ENCODE measurements at places on chromosomes 1 and 21.

GRCh38 chr1:230310381-230311163 is 115.6 kb downstream of the PGBD5 start:
- peak; percentile 29 for DNase-seq

DNA sequence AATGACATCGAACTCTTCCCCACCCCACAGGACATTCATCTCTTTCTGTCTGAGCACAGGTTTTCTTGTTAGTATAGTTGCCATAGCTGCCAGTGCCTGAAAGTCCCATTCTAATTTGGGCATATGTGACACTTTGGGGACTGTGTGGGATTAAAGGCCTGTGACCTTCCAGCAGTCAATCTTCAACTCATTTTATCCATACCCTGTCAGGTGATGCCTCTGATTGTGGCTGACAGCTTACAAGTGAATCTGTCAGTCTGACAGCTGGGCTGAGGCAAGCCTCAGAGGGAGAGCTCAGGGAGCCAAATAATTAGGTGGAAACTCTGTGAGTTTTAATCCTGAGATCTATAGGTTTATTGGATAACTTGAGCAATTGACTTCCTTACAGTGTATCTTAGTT is 29.6 kb downstream of the ZCCHC17 start:
- no peak for DNase-seq

DNA sequence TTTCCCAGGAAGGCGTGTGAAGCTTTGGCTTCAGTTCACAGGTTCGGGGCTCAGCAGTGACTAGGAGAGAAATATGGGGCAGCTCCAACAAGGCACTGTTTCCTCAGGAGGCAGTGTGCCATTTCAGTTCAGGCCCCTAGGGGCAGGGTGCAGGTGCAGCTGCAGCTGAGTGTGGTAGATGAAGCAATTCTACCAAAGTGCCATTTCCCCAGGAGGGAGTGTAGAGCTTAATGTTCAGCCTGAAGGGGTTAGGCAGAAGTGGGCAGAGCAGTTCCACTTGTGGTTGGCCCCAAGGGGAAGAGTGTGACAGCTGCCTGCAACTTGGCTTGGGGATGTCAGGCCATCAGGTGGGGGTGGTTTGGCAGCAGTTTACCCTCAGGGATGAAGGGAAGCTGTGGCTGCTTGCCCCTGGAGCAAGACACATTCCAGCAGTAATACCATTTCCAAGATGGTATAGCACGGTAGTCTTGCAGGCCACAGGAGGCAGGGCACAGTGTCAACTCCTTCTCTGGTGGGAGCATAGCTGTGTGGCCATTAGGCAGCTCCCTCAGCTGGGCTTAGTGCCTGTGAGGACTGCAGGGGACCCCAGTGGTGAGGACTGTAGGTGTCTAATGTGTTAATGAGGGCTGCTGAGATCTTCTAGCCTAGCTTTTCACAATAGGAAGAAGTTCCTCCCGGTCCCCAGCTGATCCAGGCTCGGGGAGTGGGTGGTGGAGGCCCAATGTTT is 34.7 kb downstream of the RGSL1 start:
- peak; percentile 2 for DNase-seq

- no peak for DNase-seq
These were observed 70.4 kb downstream of the MEGF6 start for GRCh38 chr1:3540876-3541275.

DNA sequence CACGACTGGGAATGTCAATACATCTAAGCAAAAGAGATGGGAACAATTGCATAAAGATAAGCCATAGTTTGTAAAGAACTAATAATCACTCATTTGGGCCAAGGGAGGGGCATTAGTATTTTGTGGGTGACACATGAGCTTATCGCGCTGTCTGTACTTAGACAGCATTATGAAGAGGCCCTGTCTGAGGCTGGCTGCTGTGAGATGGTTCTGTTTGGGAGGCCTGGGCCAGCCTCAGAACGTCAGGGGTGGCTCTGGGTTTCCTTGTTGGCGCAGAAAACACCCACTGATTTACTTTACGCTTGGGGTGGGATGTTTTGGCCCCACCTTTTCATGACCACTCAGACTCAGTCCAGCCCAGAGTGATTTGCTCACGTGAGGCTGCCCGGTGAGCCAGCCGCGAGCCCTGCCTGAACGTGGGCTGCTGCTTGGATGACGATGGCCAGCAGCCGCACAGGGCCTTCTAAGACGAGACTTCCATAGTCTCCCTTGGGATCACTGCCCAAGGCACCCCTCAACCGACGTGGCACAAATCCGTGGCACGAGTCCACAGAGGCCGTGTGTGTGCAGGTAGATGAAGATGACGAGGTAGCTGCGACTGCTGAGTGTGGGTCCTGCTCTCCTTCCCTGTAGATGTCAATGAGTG is 18.7 kb downstream of the UMODL1 start:
- DNase-seq: no peak

GRCh38 chr1:58842941-58843340 is 59.1 kb upstream of the JUN start:
- DNase-seq: no peak

GRCh38 chr1:204348242-204348641 is 11.5 kb downstream of the PLEKHA6 start:
- no peak for DNase-seq
